ENCODE measurements at places on chromosomes 12 and 14.

- DNase-seq = no peak
Observed at GRCh38 chr12:111404362-111405148, 1.2 kb upstream of the SH2B3 start.

- DNase-seq = no peak
Observed at GRCh38 chr14:99514552-99515300, 33.5 kb downstream of the CCNK start.

DNA sequence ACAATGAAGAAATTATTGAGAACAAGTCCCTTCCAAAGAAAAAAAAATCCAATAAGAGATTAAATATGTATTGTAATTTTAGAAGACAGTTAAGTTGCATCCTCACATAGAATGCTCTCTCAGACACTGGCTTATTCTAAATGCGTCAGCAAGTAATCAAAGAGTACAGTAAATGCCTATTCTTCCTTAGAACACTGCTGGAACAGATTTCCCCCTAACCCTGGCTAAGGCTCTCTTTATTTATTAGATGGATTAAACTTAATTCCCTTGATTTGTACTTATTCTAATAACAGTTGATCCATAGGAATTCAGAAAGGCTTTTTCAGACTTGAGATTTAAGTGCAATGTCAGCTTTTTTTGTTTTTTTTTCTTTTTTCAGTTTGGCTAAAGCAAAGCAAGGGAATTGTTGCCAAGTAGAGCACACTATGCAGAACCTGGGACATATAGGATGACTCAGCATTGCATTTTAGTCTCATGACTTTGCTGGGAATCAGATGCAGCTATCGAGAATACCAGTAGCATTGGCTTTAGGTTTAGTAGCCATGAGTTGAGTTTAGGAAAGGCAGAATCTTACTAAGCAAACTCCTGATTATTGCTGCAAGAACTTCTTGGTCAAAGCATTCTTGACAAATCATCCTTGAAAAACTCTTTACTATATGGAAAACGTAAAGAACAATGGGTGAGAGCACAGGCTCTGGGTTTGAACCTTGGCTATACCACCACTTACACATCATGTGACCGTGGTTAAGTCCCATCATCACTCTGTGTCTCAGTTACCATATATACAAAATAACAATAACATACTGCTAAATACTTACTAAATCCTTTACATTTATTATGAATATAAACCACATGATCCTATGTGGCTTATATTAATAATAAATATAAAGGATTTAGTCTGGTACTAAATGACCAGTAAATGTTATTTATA, 26.7 kb downstream of the MED21 start:
- DNase-seq = no peak

DNA sequence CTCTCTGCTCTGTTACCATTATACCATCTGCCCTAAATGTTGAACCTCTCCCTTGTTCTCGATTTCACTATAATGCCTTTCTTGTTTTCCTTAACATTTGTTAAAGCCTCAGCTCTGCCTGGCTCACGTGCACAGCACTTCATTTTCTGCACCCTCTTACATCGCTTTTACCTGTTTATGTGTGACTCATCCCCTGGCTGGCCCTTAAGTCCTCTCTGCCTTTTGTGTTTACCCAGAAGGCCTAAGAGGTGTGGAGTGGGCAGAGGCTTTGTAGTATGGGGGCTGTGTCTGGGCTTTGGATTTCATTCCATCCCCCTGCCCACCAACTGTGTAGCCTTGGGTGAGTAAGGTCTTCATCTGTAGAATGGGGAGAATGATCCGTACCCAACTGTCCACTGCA, 36.5 kb downstream of the UBE3B start:
- DNase-seq = no peak

DNA sequence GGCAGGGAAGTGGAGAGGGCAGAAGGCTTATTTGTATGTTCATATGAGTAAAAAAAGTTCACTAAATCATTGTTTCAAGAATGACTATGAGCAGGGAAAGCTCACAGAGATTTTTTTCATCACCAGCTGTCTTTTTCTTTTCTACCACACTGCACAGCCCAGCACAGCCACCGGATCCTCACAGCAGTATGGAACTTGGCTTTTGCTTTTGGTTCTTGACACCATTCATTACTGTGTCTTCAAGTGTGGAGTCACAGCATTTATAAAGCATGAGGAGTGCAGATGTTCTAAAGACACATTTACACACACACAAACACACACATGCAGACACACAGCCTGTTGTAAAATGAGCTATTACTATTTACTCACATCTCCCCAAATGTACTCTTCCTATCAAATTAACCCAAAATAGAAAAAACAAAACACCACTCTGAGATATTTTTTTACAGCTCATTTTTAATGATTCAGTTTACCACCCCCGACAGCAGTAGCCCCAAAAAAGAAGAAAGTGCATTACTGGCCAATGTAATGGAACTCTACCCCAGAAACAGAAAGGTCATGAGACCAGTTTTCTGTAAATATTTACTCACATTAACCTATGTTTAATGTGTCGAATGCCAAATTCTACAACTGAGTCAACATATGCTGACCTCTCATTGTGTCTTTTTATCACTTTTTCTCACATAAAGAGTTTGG, 60.5 kb downstream of the BTG1 start:
- no peak for DNase-seq

DNA sequence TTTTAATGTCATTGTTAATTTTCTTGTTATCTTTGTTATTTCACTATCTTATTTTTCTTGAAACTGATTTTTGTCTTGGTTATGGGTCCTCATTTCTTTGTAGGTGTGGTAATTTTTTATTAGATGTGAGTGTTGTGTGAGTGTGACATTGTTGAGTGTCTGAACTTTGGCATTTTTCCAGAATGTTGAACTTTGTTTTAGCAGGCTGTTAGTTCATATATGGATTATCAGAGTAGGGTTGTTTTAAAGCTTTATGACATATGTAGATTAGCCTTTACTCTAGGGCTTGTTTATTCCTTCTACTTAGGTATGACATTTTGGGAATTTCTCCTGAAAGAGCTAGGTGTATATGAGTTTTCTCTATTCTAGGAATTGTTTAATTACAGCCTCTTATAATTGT, 103.9 kb downstream of the ARID2 start:
- DNase-seq = no peak

GRCh38 chr12:75525263-75525662, 13.9 kb upstream of the KRR1 start:
- DNase-seq = no peak

GRCh38 chr12:9084417-9084816, 31.3 kb downstream of the A2M start:
- DNase-seq = no peak

DNA sequence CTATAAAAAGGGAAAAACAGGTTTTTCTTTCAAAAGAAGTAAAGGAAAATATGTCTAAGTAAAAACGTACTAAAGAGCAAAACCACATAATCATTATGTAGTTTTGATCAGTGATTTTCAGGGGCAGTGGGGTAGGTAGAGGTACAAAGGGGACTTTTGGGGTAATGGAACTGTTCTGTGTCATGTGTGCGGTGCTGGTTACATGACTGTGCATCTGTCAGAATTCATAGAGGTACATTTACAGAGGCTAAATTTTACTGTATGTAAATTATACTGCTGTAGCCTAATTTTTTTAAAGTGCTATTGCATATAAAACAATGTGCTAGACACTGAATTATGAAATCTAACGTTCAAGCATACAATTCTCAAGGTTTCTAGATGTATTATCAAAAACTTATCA, 2.0 kb downstream of the ESR2 start:
- DNase-seq = no peak

DNA sequence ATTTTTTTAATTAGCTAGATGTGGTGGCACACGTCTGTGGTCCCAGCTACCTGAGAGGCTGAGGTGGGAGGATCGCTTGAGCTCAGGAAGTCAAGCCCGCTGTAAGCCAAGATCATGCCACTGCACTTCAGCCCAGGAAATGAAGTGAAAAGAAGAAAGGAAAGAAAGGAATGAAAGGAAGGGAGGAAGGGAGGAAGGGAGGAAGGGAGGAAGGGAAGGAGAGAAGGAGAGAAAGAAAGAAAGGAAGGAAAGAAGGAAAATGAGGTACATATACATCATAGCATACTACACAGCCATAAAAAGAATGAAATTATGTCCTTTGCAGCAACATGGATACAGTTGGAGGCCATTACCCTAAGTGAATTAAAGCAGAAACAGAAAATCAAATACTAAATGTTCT, 12.2 kb downstream of the DNAI7 start:
- no peak for DNase-seq

- DNase-seq = no peak
Observed at GRCh38 chr12:64450711-64451486, 1.0 kb upstream of the TBK1 start.

- no peak for DNase-seq
Observed at GRCh38 chr14:38409071-38409705, 153.3 kb upstream of the CLEC14A start.

DNA sequence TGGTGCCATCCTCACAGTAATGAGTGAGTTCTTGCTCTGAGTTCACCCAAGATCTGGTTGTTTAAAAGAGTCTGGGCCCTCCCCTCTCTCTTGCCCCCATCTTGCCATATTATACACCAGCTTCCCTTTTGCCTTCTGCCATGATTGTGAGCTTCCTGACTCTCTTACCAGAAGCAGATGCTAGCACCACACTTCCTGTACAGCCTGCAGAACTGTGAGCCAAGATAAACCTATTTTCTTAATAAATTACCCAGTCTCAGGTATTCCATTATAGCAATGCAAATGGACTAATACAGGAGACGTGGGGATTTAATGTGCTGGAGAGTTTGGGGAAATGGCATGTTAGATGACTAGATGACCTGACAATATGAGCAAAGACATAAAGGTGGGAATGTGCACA, 12.8 kb downstream of the SLC4A8 start:
- no peak for DNase-seq

DNA sequence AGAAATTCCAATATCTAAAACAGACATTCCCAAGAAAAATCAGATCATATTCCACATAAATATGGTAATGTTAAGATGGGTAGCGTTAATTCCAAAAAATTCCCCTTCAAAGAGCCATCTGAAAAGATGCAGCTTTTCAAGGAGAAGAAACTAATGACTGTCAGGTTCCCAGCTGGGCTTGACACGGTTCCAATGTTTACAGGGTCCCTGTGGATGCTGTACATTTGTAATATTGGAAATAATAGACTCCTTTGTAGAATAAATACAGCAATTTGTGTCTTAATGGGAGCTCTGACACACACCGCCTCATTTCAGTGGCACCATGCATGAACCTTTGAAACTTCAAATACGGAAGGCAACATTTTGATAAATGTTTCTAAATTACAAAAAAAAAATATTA, 140.6 kb downstream of the ITPR2 start:
- DNase-seq = no peak

DNA sequence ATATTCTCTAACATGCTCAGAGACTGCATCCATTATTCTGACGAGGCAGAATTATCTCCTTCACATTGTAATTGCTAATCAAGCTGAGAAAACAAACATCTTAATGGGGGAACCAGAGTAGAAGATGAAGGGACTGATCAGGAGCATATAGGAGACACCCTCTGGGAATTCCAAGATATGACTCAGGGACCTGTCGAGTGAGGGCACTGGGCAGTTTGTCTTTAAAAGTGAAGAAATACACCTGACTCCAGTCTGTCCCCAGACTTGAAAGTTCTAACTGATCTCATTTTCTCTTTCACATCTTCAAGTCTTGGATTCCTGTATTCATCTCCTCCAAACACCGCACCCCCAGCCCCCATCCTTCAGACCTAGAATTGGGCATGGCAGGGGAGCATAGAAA, 226.9 kb upstream of the PLXNC1 start:
- no peak for DNase-seq

DNA sequence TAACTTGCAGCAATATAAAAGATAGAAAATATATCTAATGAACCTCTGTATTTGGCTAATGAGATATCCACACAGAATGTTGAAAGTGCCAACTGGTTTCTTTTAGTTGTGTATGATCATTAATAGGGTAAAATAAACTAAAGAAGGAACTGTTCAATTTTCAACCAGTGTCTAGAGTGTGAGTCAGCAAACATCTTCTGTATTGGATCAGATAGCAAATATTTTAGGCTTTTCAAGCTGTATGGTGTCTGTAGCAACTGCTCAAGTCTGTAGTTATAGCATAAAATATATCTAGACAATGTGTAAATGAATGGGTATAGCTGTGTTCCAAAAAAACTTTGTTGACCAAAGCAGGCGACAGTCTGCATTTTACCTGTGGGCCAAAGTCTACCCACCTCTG, 23.5 kb upstream of the NOVA1 start:
- DNase-seq = no peak

- no peak for DNase-seq
Observed at GRCh38 chr14:31560759-31561154, 447 bp upstream of the NUBPL start.

GRCh38 chr12:67271976-67272375, 2.8 kb downstream of the CAND1 start:
- no peak for DNase-seq

DNA sequence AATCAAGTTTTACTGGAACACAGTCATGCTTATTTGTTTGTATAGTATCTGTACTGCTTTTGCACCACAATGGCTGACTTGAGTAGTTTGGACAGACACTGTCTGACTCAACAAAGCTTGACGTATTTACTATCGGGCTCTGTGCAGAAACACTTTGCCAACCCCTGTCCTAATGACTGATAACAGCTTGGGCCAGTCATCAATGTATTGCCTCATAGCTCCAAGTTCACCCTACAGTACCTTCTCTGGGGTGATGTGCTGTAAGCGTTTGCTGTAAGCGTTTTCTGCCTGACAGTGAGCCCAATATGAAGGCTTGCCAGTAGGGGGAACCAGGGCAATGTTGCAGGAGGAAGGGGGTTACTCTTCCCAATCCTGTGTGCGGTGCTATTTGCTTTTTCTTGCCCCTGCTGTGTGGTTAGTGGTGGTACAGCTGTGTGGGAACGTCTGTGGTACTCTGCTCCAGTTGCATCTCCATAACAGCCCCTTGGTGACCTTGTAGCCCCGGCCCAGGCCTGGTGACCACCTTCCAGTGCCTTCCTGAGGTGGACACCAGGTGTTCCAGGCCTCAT, 5.4 kb upstream of the CCDC177 start:
- DNase-seq = no peak

DNA sequence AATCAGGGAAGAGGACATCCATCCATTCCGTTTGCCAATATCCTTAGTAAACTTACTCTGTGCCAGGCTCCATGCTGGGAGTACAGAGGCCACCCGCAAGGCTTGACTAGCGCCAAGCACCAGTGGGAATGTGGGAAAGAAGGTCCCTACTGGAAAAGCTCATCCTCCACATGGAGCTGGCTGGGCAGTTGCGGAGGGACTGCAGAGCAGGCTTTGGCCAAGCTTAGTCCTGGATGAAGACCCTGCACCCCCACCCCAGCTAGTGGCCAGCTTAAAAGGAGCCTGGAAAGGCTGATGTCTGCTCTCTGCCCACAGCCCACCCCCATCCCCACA, 22.4 kb upstream of the EIF2B2 start:
- DNase-seq = no peak

DNA sequence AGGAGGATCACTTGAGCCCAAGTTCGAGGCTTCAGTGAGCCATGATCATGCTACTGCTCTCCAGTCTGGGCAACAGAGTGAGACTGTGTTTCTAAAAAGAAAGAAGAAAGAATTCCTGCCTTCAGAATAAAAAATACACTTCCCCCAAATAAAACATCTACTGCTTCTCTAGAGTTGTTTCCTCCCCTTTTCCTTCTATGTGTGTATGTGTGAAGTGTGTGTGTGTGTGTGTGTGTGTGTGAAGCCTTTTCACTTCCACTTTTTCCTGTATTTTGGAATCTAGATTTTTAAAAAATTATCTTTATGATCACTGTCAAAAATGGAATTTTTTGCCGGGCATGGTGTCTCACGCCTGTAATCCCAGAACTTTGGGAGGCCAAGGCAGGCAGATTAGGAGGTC, 12.6 kb upstream of the SNX6 start:
- no peak for DNase-seq

GRCh38 chr14:23259426-23259825, 21.7 kb downstream of the RNF212B start:
- DNase-seq = no peak
